ENCODE measurements at places on chromosomes 4 and X.

DNA sequence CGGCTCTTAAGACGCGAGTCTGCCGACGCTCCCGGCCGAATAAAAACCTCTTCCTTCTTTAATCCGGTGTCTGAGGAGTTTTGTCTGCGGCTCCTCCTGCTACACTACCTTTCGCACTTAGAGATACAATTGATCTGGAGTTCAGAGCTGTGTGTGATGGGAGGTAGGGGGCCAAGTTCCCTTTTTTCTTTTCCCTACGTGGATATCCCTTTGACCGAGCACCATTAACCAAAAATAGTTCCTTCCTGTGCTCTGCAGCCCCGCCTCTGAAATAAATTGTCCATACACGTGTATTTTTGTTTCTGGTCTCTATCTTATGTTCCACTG, 555 bp upstream of the PGM2 start:
- DNase-seq, result no peak

DNA sequence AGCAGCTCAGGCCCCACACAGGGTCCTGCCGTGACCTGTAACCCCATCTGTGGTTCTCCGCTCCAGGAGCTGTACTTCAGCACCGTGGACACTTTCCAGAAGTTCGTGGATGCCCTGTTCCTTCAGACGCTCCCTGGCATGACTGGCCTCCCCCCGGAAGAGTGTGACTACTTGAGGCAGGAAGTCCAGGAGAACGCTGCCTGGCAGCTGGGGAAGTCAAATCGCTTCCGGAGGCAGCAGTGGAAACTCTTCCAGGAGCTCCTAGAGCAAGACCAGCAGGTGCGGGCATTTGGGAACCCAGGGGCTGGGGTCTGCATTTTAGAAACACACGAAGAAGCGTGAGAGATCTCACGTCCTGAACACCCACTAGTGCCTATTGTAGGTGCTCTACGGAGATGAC, 72.5 kb downstream of the EVC start:
- DNase-seq, result no peak

GRCh38 chrX:38166478-38167083, 54.1 kb downstream of the SRPX start:
- peak; percentile 6 for DNase-seq

GRCh38 chr4:168534535-168534934, 37.7 kb downstream of the PALLD start:
- DNase-seq, result no peak

GRCh38 chr4:110184791-110185155, 13.6 kb downstream of the ELOVL6 start:
- DNase-seq, result no peak

- no peak for DNase-seq
Measured at GRCh38 chr4:108346818-108347210, 178.1 kb upstream of the LEF1 start.

GRCh38 chr4:53453385-53453784, 75.9 kb downstream of the FIP1L1 start:
- DNase-seq, result no peak

- no peak for DNase-seq
Measured at GRCh38 chr4:37138019-37138653, 106.4 kb upstream of the NWD2 start.

GRCh38 chr4:109890076-109890475, 22.6 kb upstream of the EGF start:
- no peak for DNase-seq

DNA sequence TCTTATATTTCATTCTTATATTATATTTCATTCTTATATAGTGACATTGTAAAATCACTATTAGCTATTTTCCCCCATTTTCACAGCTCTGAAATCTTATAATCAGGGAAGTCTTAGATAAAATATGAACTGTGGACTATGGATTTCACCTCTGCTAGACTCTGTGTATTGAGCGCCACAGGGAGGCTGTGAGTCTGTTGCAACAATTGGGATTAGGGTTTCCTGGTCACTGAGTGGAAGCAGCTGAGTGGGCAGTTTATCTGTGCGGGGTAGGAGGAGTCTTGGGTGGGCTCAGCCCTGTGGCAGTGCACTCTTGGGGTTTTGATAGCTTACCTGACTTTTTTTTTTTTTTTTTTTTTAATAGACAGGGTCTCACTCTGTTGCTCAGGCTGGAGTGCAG, 249.5 kb downstream of the PTTG2 start:
- DNase-seq, result no peak

DNA sequence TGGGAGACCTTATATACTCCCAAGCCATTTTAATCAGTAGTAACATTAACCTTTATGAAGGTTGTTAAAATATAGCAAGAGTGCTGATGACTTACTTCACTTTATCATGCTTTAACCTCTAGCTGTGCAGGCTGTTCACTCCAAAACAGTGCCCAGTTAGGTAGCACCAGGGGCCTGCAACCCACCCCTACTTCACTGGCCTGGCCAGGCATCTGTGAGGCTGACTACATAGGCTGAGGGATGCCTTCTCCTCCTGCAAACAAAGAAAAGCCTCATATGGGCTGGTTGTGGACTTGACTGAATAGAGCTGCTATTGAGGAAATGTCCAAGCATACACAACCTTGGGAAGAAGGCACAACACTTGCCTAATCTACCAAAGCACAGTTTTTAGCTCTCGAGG, 172.8 kb downstream of the SHROOM3 start:
- no peak for DNase-seq

DNA sequence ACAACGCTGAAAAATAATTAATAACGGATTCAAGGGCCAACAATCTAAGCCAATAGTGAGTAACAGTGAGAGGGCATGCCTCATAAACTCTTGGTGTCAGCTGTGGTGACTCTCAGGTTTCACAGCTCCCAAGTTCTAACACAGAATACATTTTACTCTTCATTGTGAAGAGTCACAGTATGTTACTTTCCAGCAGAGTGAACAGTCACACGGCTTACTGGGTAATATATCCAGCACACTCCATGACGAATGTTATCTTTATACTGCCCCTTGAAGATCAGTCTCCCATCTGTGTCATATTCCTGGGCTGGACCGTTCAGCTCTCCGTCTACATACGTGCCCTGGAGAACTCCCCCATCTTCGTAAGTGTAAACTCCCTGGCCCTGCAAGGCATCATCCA, 23.1 kb downstream of the SETD7 start:
- DNase-seq, result no peak

- DNase-seq, result no peak
Measured at GRCh38 chr4:40500781-40501180, 128.9 kb downstream of the RBM47 start.
